ENCODE measurements at places on chromosomes 4 and X.
A peak's percentile ranks its signal among the peaks of the same experiment; 100 is the strongest.

- no peak for DNase-seq
Observed at GRCh38 chr4:81030981-81031791, 678 bp downstream of the BMP3 start.

DNA sequence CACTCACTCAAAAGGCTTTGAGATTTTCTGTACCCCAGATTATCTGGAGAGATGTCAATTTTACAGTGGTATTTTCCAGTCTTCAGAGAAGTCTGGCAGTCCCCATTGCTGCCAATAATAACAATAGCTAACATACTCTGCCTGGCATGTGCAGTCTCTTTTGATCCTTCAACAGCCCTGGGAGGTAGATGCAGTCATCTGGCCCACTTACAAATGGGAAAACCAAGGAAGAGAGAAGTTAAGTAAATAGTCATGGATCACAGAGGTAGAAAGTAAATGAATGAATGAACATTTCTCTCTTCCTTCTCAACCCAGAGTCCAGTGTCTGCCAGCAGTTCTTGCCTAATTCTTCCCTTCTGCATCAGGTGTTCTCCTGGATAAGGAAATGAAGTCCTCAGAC is 113.0 kb upstream of the EDNRA start:
- no peak for DNase-seq

GRCh38 chrX:39624166-39624565 is 473.6 kb downstream of the BCOR start:
- DNase-seq = no peak

DNA sequence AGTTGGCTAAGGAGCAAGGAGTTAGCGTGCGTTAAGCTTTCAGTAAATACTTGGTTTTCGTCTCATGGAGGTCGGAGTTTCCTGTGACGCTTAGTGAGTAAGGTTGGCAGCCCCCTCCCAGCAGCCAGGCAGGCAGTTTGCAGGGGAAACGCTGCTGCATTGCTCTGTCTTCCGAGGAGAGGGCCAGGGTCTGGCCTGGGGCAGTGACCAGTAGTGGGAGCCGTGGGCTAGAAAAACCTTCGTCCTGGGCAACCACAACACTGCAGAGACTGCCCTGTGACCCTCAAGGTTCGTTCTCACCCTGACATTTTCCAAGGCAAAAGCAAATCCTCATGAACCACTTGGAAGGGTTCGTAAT is 432 bp downstream of the TMEM175 start:
- no peak for DNase-seq

DNA sequence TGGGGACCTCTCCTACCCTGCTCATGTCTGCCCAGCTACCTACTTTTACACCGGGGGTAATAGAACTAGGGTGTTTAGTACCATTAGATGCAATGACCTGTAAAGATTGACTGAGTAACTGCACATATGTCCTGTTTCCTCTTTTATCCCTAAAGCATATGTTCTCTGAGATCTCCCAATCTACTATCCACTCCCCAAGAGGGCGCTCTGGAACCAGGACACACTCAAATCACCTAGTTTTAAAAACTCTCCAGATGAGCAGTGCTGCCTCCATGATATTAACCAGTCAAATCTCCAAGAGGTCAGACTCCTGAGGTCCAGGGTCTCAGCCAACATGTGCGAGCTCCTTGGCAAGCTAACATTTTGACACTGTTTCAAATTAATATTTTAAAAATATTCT is 87.0 kb upstream of the TSPAN5 start:
- DNase-seq = no peak

- no peak for DNase-seq
Observed at GRCh38 chr4:108830509-108831244, 67.8 kb upstream of the ETNPPL start.

DNA sequence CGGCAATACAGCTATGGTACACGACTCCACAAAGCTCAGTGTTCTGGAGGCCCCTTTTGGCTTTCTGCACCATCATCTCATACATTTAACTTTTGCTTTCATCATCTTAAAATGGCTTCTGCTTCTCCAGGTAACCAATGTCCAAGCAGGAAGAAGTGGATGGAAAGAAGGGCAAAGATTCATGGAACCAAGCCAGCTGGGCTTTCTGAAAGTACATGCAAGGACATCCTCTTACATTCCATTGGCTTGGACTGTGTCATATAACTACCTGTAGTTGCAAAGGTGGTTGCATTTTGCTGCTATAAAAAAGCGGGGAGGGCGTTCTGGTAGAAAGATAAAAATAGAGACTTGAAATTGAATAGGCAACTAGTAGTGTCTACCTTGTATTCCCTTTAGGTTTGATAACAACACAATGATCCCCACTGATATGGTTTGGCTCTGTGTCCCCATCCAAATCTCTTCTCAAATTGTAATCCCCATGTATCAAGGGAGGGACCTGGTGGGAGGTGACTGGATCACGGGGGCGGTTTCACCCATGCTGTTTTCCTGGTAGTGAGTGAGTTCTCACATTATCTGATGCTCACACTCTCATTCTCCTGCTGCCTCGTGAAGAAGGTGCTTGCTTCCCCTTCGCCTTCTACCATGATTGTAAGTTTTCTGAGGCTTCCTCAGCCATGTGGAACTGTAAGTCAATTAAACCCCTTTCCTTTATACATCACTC is 6.7 kb upstream of the FHIP1A start:
- DNase-seq = no peak

DNA sequence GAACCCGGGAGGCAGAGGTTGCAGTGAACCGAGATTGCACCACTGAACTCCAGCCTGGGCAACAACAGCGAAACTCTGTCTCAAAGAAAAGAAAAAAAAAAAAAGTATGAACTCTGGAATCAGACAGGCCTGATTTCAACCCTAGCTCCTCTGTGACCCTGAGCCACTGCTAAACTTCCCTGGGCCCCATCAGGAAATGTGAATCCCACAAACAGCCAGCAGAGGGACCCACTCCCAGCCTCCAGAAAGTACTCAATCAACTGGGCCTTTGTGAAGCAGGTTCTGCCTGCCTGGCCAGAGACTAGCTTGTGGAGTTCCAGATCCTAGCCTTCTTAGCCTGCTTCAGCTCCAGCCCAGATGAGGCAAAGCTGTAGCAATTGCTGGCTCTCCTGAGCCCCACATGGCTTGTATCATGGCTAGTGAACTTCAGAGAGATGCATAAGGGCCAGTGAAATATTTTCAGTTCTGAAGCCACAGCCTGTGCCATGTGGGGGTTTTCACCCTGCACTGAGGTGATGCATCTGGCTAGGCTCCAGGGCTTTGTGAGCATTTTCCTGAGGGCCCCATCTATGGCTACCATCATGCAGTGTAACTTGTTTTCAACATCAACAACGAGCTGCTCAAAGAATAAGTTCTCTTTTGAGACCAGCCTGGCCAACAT is 7.2 kb upstream of the IDS start:
- DNase-seq = peak; percentile 54

GRCh38 chr4:112861691-112862674 is 187.5 kb upstream of the ANK2 start:
- no peak for DNase-seq

DNA sequence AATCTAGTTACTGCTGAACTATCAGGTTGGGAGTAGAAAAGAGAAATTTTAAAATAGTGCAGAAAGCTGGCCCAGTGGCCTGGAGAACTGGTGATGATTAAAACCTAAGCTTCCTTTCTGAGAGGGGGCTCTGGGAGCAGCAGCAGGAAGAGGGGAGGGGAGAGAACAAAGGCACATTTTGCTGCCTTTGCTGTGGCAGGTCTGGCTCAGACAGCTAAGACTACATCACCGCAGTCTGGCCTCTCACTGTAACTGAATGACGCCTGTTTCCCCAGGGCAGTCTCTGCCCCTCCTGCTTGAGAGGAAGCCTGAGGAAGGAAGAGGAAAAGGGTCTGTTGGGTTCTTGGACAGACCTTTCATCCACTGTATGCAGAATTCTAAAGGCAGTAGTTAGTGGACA is 148.5 kb downstream of the FRAS1 start:
- no peak for DNase-seq

GRCh38 chrX:115311139-115311538 is 21.6 kb downstream of the LUZP4 start:
- DNase-seq = no peak

DNA sequence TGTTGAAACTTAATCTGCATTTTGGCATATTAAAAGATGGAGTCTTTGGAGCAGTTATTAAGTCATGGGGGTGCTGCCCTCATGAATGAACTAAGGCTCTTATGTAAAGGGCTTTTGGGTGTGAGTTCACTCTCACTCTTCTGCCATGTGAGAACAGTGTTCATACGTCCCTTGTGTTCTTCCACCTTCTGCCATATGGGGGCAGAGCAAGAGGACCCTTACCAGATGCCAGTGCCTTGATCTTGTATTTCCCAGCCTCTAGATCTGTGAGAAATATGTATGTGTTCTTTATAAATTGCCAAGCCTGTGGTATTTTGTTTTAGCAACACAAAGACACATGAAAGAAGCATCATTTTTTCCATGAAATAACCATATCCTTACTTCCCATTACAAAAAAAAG is 213.9 kb downstream of the SPOCK3 start:
- DNase-seq = no peak

DNA sequence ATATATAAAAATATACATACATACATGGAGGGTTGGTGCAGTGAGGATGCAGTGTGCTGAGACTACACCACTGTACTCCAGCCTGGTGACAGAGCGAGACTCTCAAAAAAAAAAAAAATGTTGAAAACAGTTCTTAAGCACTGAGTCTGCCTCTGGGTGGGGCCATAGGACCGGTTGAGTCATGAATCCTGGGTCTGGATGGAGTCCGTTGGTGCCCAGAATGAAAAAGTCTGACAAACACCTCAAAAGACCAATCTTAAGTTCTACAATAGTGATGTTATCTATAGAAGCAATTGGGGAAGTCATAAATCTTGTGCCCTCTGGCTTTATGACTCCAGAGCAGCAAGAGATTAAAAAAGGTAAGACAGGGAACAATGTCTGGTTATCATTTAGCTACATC is 70.4 kb downstream of the FGFBP1 start:
- no peak for DNase-seq

Measured in NCI-H1694 (cell line).